Cortex of kidney (tissue), 1 donor: ENCODE measurements at places on chromosomes 2 and 18.

DNA sequence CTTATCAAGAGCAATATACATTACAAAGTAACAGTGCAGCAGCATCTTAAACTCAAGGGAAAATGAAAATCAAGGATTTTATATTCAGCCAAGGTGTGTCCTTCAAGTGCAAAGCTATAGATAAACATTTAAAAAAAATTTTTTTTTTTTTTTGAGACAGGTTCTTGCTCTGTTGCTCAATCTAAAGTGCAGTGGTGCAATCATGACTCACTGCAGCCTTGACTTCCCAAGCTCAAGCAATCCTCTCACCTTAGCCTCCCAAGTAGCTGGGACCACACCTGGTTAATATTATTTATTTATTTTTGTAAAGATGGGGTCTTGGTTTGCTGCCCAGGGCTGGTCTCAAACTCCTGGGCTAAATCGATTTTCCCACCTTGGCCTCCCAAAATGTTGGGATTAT lies 9.0 kb downstream of the CDKL4 start:
- no peak for DNase-seq

- DNase-seq, result no peak
Measured at GRCh38 chr2:6423157-6423556, 442.6 kb downstream of the CMPK2 start.

GRCh38 chr2:120450196-120450820 lies 104.4 kb downstream of the INHBB start:
- DNase-seq, result no peak

DNA sequence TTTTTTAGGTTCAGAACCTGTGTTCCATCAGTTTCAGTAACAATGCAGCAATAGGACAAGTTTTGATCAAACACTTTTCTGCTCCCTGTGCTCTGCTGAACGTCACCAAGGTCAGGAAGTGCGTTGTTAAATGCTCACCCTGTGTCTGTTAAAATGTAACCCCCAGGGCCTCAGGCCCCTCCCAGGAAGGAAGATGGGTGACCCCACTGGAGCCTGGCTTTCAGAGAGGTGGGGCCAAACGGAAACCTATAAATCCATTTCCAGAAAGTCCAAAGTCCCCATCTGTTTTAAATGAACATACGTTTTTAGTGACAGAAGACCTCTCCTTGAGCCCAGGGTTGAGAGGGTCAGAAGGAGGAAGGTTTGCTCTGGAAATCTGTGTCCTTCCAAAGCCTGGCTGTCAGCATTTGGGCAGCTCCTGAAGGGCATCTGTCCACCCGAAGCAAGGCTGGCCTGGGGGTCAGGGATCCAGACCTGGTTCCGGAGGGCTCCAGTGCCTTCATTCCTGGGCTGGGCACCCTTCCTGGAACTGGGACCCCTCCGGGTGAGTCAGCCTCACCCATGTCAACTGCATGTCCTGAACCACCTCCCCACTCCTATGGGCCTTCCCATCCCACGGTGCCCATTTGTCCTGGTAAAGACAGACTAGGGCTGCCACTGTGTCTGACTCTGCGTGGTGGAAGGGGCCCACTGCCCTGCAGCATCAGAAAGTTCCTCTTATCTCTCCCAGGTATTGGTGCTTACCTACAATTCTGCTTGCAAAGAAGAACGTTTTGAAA lies 117.4 kb upstream of the COPS8 start:
- no peak for DNase-seq

GRCh38 chr2:196459539-196459938 lies 180.0 kb upstream of the CCDC150 start:
- no peak for DNase-seq

GRCh38 chr2:53958443-53958842 lies 12.3 kb downstream of the PSME4 start:
- no peak for DNase-seq

GRCh38 chr2:229426464-229426863 lies 155.4 kb upstream of the PID1 start:
- DNase-seq, result no peak

- DNase-seq, result no peak
Measured at GRCh38 chr2:172323256-172323655, 104.1 kb upstream of the ITGA6 start.

GRCh38 chr2:14641116-14641515 lies 8.6 kb downstream of the LRATD1 start:
- DNase-seq, result no peak

GRCh38 chr2:15818318-15818753 lies 122.0 kb upstream of the MYCN start:
- no peak for DNase-seq

GRCh38 chr2:100105678-100106054 lies 36.7 kb downstream of the AFF3 start:
- no peak for DNase-seq

- no peak for DNase-seq
Measured at GRCh38 chr18:950882-951495, 46.3 kb downstream of the ADCYAP1 start.

DNA sequence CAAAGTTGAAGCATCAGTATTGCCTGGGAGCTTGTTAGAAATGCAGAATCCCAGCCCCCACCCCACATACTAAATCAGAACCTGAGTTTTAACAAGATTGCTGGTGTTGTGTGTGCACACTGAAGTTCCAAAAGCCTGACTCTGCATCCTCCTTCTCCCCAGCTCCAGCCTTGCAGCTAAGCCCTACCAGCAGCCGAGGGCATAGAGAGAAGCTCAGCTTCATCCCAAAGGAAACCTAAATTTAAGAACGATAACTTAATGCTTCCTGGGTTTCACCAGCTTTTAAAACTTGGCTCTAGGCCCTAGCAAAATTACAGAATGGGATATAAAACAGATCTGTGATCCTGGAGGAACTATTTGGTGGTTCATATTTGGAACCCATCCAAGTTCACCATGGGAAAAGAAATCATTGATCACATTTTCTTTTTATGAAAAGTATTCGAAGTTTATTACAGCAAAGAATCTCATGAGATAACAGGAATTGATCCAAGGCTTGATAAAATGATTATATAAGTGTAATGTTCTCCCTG lies 11.1 kb downstream of the SMYD1 start:
- DNase-seq, result no peak
